Stimulated activated CD4-positive, alpha-beta T cell treated with anti-CD3 and anti-CD28 coated beads, TNF-alpha, amount 100 ng/mL, for 1 hour (primary cell): ENCODE measurements at places on chromosomes 4 and X.

DNA sequence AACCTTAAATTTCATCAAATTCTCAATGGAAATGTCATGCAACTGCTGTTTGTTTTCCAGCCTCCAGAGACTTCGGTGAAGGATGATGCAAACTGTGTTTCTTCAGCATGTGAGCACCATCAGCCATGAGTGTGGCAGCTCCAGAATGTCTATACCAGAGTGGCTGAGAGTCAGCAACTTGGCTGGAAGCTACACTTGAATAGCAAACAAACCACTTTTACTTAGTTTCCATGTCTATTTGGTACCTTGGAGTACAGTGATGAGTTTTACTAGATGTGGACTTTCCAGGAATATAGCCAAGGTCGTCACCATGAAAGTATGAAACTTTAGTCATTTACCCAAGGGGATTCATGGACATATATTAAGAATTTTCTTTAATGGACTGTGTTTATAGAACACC, 4.3 kb upstream of the IL21 start:
- DNase-seq, result no peak

- DNase-seq, result no peak
Observed at GRCh38 chr4:123455360-123455759, 58.8 kb downstream of the SPRY1 start.

GRCh38 chr4:187826725-187827124, 168.8 kb upstream of the ZFP42 start:
- DNase-seq, result no peak

DNA sequence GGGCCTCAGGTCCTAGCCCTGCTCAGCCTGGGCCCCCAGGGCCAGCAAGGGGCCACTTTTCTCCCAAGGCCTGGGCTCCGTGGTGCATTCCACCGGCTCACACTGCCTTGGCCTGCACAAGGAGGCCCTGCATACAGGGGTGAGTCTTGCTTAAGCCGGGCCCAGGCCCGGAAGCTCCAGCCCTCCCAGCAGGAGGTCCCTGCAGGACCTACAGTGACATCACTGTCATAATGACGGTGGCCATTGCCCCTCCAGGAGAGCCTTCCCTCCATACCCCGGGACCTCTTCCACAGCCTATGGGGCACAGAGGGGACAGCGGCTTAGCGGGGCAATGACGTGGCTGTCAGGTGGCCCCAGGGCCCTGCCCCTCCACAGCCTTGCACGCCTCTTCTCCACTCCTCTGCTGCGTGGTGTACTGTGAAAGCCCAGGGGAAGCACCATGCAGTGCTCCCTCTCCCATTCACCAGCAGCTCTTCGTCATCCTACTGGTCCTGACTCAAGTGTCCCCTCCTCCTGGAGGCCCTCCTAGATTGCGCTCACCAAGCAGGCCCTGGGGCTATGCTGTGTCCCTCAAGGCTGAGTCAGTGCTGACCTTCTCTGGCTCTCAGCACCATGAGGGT, 32.3 kb upstream of the AFAP1 start:
- DNase-seq, result no peak

GRCh38 chr4:87093443-87094123, 126.8 kb downstream of the KLHL8 start:
- DNase-seq, result no peak
